NCI-H446 (cell line): ENCODE measurements at places on chromosomes 11 and 22.

GRCh38 chr11:88535916-88536547 lies 198.5 kb upstream of the CTSC start:
- DNase-seq: no peak

DNA sequence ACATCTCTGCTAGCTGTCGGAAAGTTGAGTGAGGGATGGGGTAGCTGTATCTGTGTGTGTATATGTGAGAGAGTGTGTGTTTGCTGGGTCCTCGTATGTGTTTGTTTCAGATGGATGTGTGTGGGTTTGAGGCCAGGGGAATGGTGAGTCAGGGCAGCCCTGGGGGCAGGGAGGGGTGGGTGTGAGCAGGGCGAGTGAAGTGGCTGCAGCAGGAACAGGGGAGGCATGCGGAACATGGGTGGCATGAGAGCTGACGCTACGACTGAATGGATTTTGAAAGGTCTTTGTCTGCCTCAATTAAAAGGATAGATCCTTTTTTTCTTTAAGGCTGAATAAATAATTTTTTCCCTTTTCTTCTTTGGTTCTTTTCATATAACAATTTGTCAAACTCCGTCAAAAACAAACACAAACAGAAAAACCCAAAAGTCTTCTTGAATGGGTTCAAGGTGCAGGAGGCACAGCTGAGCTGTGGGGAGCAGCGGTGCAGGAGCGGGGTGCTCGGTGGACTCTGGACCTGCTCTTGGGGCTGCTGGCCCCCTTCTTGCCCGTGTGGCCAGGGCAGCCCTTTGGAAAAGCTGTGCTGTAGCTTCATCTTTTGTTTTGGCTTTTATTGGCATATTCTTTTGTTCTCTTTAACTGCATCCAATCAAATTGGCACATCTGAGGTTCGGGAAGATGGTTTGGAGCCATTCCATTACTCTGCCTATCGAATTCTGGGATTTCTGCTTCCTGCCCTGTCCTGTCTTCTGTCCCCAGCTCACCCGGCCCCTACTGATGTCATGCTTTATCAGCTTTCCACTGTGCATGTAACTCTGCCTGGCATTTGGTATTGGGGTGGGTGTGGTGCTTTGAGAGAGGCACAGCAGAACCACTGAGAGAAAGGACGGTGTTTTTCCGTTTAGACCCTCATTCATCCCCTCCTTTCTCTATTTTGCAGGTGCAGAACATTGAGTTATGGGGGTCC lies 80.1 kb downstream of the ADAMTS15 start:
- DNase-seq: no peak

- no peak for DNase-seq
Observed at GRCh38 chr11:94132152-94132558, 3.5 kb downstream of the PANX1 start.

DNA sequence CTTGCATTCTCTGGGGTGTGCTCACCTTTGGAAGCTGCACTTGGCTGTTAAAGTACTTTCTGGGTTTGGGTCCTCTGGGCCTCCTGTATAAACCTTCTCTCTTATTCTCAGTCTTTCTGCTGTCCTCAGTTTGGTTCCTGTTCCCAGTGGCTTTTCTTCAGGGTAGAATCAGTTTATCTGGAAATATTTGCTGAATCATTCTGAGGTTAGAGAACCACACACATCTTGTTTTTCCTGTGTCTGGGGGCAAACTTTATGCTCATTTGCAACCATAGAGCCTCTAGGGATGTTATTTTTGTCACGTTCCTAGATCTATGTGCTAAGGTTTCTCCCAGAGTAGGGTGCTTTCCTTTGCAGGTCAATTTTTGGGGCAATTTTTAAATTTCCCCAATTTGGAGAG lies 224.3 kb upstream of the C11orf87 start:
- DNase-seq: no peak

- DNase-seq: no peak
Observed at GRCh38 chr22:50471962-50472361, 2.9 kb downstream of the SBF1 start.

DNA sequence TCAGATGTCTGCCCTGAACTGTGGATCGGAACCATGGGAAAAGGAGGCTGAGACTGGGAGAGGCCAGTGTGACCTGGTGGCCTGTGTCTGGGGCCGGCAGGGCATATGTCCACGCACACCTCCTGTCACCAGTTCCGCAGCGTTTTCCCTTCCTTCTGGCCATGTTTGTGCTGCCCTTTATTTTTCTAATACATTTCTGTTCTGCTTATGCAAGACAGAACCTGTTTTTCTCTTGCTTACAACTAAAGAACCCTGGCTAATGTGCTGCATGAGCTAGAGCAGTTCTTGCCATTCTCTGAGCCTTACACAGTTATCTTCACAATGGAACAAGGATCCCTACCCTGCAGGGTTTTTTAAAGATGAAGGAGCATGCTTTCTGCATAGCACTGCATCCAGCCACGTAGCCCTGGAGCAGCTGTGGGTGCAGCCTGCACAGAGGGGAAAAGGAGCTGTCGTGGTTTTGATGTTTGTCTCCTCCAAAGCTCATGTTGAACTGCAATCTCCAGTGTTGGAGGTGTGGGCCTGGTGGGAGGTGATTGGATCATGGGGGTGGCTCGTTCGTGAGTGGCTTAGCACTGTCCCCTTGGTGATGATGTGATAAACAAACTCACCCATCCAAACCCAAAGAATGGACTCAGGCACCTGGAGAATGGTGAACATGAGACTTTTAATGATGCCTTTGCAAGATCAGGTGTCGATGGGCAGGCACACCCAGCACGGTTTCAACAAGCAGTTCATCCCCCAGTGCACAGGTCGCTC lies 84.8 kb upstream of the SHANK2 start:
- DNase-seq: no peak

DNA sequence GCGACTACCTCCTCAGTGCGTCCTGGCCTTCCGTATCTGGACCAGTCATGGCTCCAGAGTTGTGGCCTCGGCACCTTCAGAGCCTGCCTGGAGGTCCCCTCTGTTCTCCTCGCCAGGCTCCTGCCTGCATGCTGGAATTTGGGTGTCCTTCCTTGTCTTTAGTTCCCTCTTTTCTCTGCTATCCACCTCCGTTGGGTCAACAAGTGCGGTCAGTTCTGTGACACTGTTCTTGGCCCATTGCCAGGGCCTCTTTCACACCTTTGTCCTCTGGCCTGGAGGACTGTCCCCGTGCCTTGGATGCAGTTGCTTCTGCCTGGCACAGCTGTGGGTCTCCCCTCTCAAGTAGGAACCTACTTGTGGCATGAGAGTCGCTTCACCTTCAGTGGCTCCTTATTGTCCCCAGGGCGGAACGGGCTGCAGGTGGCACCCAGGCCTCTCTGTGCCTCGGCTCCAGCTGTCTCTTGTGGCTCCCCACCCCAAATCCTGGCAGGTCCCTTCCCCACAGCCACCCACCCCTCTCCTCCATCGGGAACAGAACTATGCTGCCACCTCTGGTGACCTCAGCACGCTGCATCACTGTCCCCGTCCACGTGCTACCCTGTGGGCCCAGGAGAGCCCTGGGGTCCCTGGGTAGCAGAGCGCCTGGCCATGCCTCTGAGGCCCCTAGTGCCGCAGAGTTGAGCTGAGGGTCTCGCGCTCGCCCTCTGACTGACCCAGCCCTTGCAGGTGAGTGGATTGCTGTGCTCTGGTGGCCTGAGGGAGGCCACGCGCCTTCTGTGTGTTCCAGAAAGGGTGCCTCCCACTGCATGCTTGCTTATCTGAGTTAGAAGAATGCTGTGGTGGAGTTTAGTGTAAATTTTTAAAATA lies 4.7 kb downstream of the DGCR8 start:
- DNase-seq: no peak

GRCh38 chr11:122746050-122746478 lies 90.5 kb downstream of the UBASH3B start:
- DNase-seq: no peak

DNA sequence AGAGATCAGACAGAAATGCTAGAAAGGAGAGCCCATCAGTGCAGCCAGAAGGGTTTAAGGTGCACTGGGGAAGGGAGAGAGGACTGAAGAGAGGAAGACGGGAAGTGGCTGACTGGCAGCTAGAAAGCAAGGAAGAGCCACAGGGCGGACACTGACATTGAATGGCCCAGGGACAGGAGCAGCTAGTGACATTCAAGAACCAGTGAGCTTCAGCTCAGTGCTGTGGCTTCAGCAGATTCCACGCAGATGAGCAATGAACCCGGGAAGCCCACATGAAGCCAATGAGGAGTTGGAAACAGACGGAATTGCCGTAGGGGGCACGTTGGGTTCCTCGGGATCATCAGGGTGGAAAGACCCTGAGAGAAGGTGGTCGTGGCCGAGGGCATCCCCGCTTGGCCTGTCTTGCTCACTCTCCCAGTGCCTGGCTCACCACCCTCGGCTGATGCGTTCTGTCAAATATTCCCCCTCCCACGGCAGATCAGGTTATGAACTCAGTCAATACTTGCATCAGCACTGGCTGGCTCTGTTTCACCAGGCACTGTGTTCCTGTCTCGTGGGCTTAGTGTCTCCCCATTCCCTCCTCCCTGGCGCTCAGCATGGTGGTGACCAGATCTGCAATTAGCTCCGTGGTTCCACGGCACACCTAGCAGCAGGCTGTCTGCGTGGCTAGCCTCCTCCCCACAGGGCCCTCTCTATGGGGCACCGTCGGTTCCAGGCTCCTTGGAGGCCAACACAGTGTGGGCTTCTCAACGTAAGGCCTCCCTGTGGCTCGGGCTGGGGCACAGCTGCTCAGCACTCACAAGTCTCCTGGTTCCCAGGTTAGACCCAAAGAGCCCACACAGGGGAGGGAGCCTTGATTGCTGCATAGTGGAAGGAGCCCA lies 145.5 kb downstream of the TRIM29 start:
- DNase-seq: no peak

DNA sequence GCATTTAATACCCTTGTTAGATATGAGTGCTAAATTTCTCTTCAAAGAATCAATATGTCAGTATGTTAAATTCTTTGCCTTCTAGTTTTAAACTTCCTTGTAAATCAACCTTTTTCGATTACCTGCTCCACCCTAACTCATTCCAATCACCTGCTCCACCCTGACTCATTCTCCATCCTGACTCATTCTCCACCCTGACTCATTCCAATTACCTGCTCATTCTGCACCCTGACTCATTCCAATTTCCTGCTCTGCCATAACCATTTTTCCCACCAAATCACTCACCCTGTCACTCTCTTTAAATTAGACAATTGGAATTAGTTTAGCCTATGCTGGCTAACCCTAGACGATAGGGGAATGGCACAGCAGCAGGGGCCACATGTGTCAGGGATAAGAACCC lies 519.5 kb upstream of the LRRC4C start:
- DNase-seq: no peak

DNA sequence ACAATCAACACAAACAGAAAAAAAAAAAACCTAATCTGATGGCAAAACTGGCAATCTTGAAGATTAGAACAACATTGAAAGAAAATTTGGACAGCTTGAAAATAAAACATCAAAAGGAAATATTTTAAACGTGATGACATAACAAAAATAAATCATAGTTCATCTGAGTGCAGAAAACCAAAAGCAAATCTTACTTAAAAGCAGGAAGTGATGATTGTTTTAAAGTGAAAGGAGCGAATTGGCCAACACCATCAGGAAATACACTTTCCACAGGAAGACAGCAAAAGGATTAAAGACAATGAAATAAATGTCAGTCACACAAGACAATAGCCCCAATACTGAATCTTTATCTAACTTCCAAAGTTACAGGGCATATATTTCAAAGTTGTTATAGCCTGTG lies 696.5 kb upstream of the CHORDC1 start:
- DNase-seq: no peak

- DNase-seq: no peak
Observed at GRCh38 chr11:11451501-11452005, 98.5 kb upstream of the CSNK2A3 start.

DNA sequence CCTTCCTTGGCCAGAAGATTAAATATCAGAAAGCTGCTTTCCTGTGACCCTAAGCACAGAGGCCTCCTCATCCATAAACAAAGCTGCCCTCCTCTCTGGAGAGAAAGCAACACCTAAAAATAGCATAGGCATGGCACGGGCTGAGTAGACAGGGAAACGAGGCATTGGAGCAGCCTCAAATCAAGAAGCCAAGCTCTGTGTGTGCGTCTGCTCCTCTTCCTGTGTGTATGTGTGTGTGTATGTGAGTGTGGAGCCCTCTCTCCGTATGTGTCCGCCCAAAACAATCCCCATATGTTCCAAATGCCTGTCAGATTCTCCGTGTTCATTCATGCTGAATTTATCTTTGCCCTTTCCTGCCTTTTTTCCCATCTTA lies 24.0 kb downstream of the KCNJ5 start:
- peak; percentile 52 for DNase-seq

DNA sequence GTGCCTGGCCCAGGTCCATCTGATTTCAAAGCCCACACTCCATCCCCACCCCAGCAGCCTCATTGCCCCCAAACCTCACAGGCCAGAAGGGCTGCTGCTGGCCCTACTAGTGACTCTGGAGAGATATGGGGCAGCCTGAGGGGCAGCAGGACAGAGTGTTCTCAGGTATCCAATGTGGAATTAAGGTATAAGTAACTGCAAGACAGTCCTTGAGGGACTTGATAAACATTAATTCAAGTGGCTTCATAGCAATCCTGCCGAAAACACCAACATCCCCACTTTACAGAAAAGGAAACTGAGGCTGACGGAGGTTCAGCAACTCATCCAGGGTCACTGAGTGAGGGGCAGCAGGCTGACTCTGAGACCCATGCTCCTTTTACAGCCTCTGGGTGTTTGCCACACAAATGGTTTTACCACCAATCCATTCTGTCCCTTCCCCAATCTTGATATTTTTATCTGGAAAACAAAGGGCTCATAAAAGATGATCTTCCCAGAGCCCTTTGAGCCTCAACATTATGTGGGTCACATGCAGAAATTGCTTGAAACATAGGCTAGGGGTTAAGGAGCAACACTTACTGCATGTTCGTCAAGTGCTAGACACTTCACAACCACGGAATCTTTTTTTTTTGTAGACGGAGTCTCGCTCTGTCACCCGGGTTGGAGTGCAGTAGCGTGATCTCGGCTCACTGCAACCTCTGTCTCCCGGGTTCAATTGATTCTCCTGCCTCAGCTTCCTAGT lies 2.3 kb downstream of the NIPSNAP1 start:
- no peak for DNase-seq

- DNase-seq: no peak
Observed at GRCh38 chr22:28413612-28414399, 265.8 kb downstream of the TTC28 start.

- DNase-seq: no peak
Observed at GRCh38 chr11:2779499-2779980, 79.7 kb upstream of the KCNQ1OT1 start.

GRCh38 chr22:23237201-23237798 lies 57.0 kb downstream of the BCR start:
- DNase-seq: peak; percentile 64

DNA sequence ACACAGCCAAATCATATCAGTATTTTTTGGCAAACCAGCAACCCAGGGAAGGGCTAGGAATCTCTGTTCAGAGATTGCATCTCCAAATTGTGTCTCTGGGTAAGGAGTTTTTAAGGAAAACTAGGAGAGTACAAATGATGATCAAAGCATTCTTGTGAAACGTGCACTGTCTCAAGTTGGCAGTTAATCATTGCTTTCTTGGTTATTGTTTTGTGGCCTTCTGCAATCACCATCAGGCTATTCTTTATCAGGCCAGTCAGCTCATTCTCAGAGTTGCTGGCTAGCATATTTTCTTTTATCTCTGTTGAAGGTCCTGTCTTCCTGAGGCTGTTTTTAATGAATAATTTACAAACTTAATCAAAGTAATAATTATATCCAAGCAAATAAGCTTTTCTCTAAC lies 129.1 kb upstream of the CCDC179 start:
- DNase-seq: no peak
